Prostate gland (tissue), 2 donors: ENCODE measurements at places on chromosomes 6 and 20. TPM values are rescaled to one million over a fixed set of nuclear protein-coding genes. Genes with fewer than 3 reads are reported as not detected.

TMEM239 gene
- total RNA-seq, result not detected

SLC32A1 gene
- total RNA-seq, result not detected

DNA sequence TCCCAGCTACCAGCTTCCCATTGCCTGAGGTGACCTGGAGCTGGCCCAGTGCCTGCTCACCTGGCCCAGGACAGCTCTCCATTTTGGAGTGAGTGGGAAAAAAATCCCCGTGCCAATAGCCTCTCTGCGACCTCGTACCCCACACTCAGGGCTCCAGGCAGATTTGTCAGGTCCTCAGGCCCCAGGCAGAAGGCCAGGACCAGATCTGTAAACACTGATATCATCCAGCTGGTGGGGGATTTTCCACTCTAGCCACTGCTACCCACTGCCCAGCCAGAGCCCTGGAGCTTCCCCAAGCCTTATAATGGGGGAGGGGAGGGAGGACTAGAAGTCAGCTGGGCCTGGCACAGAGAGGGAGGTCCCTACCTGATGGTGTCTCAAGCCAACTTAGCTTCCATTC lies 1.3 kb upstream of the PGC start:
- no peaks in the 10 kb centered on the region for H3K36me3 ChIP-seq
- H3K4me1 ChIP-seq, result no peaks in the 10 kb centered on the region
- H3K27ac ChIP-seq, result peak overlapping the region; percentile 27
- H3K4me3 ChIP-seq, result no peak overlapping the region
- no peaks in the 10 kb centered on the region for H3K27me3 ChIP-seq

GRCh38 chr6:1787894-1788293 lies 178.2 kb downstream of the FOXC1 start:
- H3K4me3 ChIP-seq, result no peak overlapping the region
- no peaks in the 10 kb centered on the region for H3K4me1 ChIP-seq
- H3K27me3 ChIP-seq, result no peaks in the 10 kb centered on the region
- no peak overlapping the region for H3K27ac ChIP-seq
- no peak for DNase-seq
- H3K36me3 ChIP-seq, result no peaks in the 10 kb centered on the region

GRCh38 chr6:121330516-121330915 lies 3.8 kb downstream of the TBC1D32 start:
- DNase-seq, result no peak
- H3K27ac ChIP-seq, result no peak overlapping the region
- no peaks in the 10 kb centered on the region for H3K27me3 ChIP-seq
- no peaks in the 10 kb centered on the region for H3K4me1 ChIP-seq
- H3K4me3 ChIP-seq, result no peak overlapping the region

DNA sequence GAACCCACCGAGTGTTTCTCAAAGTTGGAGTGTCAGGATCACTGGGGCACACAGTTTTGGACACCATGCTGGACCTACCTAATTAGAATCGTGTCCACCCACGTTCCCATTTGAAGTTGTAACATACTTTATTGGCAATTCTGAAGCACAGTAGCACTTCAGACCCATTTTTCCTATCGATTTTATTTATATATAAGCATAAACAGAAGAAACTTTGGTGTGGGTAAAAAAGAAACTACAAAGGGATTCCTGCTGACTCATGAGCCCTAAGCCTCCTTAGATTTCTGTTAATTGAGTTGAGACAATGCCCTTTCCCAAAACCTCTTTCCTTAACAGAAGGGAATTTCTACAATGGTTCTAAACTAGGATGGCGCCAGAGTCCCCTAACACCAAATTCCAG lies 398.0 kb downstream of the CDKAL1 start:
- H3K27ac ChIP-seq, result no peak overlapping the region
- H3K4me3 ChIP-seq, result no peak overlapping the region
- no peaks in the 10 kb centered on the region for H3K36me3 ChIP-seq
- no peak for DNase-seq
- H3K4me1 ChIP-seq, result no peaks in the 10 kb centered on the region

GRCh38 chr20:43977252-43977651 lies 62.6 kb downstream of the TOX2 start:
- no peak overlapping the region for H3K4me3 ChIP-seq
- DNase-seq, result no peak
- no peaks in the 10 kb centered on the region for H3K4me1 ChIP-seq
- no peaks in the 10 kb centered on the region for H3K36me3 ChIP-seq

GRCh38 chr6:99802396-99803031 lies 191.5 kb downstream of the MCHR2 start:
- no peak overlapping the region for H3K27ac ChIP-seq
- H3K36me3 ChIP-seq, result no peaks in the 10 kb centered on the region
- H3K4me3 ChIP-seq, result no peak overlapping the region
- no peaks in the 10 kb centered on the region for H3K4me1 ChIP-seq

DNA sequence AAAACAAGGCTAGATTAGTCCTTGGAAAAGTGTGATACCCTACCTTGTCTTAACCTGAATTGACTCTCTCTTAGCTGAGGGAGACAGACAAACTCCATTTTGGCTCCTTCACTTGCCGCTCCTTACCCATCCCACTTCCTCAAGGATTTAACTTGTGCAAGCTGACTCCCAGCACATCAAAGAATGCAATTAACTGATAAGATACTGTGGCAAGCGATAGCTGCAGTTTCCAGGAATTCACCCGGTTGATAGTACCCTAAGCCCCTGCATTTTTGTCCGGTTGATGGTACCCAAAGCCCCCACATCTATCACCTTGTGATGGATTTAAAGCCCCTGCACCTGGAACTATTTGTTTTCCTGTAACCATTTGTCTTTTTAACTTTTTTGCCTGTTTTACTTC lies 1.9 kb upstream of the SERINC3 start:
- DNase-seq, result no peak
- H3K4me3 ChIP-seq, result no peak overlapping the region
- no peaks in the 10 kb centered on the region for H3K36me3 ChIP-seq
- no peaks in the 10 kb centered on the region for H3K27me3 ChIP-seq
